ENCODE measurements at places on chromosomes 2 and 18.

- DNase-seq = no peak
These were observed 524.2 kb downstream of the TRIB2 start for GRCh38 chr2:13240789-13241487.

DNA sequence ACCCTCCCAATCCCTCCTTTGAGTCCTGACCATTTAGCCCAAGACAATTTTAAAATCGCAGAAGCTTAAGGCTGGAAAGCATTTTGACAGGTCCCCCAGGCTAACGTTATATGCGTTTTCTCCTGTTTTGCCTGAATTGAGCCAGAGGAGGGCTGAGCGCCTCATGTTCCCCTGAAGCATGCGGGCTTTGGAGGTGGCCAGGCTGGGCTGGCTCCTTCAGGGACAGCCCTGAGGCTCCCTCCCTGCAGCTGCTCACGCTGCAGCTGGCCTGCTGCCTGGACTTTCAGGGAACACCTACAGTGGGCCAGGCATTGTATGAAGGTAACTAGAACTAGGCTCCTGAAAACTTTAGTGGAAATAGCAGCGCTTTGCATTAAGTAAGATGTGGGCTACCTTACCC, 179.2 kb downstream of the ACKR3 start:
- peak; percentile 92 for DNase-seq

- DNase-seq = no peak
These were observed 21.3 kb downstream of the MALT1 start for GRCh38 chr18:58692422-58693185.

DNA sequence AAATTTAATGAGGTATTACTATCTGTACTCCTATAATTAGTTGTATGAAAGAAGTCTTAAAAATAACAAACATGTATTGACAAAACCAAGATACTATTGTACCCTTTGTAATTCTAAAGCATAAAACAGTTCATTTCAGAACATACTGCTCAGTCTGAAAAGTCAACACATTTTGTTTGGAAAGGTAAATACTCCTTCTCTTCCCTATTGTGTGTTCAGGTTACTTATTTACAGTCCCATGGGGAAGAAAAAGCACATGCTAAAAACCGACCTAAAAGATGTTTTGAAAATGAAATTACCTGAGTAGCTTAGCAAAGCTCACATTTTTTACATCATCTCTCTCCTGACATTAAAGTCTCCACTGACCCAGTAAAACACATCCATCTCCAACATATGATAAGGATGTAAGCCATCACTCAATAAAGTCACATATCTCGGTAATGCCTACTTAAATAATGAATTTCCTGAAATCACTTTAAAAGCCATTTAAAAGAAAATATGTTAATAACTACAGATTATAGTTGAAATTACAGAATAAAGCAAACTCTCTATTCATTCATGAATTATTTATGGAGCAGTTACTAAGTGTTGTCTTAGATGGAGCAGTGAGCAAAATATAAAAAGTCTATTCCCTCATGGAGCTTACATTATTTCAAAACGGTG, 75.6 kb upstream of the FZD5 start:
- DNase-seq = no peak

GRCh38 chr2:197001921-197002320, 75.4 kb upstream of the PGAP1 start:
- no peak for DNase-seq

GRCh38 chr2:226491112-226491511, 308.5 kb downstream of the IRS1 start:
- DNase-seq = no peak

- peak; percentile 24 for DNase-seq
These were observed 16.7 kb upstream of the ADI1 start for GRCh38 chr2:3535794-3536681.

DNA sequence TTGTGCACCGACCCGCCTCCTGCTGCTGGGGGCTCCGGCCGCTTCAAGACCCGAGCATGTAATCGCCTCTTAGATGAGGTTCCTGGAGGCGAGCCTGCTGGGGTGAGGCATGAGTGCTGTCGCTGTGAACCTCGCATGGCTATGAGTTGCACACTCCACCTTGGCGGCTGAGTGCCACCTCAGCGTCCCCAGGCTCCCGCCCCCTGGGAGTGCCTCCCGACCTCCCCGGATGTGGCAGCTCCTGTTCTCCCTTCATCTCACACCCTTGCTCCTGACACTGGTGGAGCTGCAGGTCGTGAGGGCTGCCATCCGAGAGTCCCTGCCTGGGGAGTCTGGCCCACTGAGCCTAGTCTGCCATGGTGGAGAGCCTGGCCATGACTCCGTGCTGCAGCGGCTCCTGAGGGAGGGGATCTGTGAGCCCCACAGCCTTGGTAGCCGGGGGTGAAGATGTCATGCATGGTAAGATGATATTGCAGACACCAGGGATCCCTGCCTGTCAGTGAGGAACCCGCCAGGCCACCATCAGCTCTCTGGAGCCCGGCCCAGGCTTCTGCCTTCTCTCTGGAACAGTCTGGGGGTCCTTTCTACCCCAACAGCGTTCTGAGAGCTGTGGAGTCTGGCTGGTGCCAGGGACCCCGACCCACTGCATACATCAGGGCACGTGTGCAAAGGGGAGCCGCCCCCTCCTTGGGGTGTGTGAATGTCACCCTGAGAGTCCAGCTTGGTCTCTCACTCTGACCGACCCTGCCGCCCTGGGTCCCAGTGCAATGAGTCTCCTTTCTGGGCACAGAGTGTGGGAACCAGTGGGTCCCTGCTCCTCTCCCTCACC, 61.6 kb upstream of the HS6ST1 start:
- DNase-seq = no peak

- DNase-seq = peak; percentile 51
These were observed 417.7 kb upstream of the SLC14A2 start for GRCh38 chr18:45197526-45197970.

DNA sequence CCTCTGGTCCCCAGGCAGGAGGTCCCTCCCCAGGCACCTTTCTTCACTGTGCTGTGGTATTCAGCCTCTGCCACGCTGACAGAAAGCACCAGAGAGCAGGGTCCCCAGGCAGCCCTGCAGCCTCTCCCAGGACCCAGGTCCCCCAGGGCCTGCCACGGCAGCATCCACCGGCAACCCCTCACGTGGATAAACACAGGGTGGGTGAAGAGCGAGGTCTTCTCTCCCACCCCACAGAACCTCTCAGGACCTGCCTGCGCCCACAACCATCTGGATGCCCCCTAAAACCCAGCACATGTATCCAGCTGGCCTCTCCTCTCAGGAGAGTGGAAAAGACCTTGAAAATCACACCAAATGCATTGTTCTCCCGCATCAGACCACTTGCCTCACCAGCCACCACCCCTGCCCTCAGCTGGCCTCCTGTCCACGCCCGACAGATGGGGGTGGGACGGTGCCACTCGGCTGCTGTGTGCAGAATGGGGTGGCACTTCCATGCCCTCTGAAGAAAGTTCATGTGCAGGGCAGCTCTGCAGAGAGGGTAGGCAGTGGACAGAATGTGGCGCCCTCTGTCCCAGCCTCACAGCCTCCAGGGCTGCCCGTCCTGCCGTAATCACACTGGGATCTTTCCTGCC, 4.0 kb upstream of the CROCC2 start:
- no peak for DNase-seq

DNA sequence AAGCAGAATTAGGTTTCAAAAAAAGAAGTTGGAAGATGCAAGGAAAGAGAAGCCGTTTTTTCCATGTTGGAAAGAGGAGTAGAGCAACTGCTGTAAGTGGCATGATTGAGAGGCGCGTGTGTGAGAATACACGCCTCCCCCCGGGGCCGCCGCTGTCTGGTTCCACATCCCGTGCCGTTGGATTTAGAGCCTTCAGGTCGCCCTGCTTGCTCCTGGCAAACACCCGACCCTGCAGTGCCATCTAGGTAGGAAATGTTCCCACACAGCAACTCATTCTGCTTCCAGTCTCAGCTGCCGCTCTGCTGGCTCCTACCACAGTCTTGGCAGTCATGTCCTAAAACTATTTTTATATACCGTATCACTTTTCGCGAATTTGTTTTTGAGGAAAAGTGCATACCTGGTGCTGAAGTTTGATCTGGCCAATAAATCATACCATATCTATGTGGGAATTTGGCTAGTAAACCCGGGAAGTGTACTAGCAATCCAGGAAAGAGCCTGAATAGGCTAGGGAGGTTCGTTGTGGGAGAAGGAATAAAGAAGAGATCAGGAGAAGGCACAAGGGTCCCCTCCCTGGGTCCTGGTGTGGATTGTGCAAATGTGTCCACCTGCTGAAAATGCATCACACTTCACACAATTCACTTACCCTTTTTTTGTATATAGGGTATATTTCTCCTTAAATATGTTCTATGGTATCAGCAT, 372.7 kb downstream of the FBXO15 start:
- DNase-seq = no peak

DNA sequence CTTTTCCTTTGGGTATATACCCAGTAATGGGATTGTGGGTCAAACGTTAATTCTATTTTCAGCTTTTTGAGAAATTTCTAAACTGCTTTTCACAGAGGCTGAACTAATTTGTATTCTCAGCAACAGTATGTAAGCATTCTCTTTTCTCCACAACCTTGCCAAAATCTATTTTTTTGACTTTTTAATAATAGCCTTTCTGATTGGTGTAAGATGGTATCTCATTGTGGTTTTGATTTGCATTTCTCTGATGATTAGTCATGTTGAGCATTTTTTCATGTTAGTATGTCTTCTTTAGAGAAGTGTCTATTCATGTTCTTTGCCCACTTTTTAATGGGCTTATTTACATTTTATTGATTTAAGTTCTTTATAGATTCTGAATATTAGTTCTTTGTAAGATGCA, 145.5 kb downstream of the TRABD2A start:
- no peak for DNase-seq

DNA sequence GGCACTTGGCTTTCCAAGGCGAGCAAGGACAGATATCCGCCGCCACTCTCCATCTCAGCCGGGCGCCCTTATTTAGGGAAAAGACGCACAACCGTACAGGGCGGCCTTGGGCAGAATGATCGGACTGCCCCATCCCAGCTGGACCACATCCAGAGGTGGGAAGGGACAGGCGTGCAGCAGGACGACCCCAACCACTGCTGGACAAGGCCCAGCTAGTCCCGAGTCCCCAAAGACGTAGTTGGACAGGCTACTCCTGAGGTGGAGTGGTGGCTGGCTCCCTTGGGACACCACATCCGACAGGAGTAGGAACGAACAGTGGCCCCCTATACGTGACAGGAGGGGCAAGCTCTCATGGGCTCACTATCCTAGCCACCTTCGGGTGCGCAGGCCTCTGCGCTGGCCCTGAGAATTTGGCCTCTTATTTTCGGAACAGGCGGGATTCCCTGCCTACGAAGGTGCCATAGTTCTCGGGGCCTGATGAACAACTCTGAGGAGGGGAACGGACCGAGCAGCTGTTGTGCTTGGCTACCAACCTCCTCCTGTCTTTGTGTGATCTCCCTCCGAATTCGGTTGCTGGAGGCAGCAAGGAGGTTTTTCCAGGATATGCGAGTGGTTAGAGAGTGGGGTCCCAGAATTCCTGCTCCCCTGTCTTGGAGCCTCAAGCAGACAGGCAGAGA, 2.3 kb downstream of the FEV start:
- DNase-seq = no peak

GRCh38 chr2:105592288-105592687, 152.4 kb upstream of the NCK2 start:
- no peak for DNase-seq

GRCh38 chr2:202035941-202036372, 2.3 kb downstream of the FZD7 start:
- no peak for DNase-seq

GRCh38 chr2:158633261-158633660, 161.9 kb upstream of the DAPL1 start:
- DNase-seq = no peak

DNA sequence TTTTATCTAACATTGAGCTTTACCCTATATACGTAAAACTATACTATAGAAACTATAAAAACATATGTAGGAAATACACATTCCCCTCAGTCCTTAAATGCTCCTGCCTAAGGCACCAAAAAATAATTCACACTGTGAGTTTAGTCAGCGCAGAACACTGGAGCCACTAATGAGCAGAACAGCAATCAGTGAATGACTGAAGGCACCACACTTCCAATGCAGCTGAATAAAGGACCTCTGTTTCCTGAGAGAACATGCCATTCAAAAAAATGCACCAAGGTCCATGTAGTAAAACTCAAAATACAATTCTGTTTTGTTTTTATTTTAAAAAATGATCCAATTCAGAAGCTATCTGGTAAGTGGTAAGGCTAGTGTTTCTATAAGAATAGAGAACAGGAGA, 1280.6 kb upstream of the NRXN1 start:
- no peak for DNase-seq

- no peak for DNase-seq
These were observed 100.8 kb upstream of the ATP5MC3 start for GRCh38 chr2:175282300-175282699.

GRCh38 chr2:233418761-233419546, 64.7 kb downstream of the DGKD start:
- DNase-seq = peak; percentile 27

- DNase-seq = no peak
These were observed 3.4 kb downstream of the OSR1 start for GRCh38 chr2:19355014-19355405.

DNA sequence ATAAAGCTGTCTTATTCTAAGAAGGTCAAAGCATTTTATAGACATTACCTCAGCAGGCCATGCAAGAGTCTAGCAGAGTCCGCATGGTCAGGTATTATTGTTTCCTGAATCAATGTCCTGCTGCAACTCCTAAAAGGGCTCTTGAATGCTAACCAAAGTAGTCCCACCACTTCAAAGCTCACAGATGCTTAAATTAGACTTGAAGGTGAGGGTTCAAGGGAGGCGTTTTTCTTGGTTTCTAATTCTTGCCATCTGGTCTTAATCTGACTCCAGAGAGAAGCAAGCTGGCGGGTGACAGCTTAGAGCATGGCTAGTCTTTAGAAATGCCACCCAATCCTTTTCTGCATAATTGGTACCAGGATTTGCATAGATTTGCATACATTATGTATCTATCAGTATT, 226.3 kb downstream of the MREG start:
- no peak for DNase-seq

GRCh38 chr18:33755931-33756560, 178.0 kb downstream of the ASXL3 start:
- no peak for DNase-seq

DNA sequence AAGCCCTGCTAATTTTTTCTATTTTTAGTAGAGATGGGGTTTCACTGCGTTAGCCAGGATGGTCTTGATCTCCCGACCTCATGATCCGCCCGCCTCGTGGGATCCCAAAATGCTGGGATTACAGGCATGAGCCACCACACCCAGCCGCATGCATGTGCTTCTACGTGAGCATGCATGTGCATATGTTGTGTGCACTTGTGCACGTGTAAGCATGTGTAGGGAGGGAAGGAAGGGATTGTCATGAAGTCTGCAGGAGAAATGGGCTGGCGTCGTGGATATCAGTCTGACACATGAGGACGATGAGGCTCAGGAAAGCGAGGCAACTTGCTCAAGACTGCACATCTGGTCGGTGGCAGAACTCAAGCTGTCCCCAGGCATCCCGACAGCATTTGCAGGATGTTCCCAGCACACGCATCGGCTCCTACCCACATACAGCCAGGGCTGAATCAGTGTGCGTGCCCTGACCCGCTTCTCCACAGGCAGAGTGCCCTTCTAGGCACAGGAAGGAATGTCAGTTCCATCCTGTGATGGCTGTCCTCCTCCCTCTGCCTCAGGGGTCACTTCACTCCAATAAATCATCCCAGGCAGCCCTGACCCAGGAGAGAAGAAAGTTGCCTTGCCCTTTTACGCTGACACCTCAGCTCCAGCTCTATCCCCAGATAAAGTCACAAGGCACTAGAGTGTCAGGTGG, 49.9 kb upstream of the SLC14A2 start:
- DNase-seq = no peak

All from thyroid gland (tissue), 4 donors.